ENCODE measurements at places on chromosomes 2 and 18.
A peak's percentile ranks its signal among the peaks of the same experiment; 100 is the strongest.

GRCh38 chr18:79000997-79001396, 21.4 kb downstream of the SALL3 start:
- no peak for DNase-seq

DNA sequence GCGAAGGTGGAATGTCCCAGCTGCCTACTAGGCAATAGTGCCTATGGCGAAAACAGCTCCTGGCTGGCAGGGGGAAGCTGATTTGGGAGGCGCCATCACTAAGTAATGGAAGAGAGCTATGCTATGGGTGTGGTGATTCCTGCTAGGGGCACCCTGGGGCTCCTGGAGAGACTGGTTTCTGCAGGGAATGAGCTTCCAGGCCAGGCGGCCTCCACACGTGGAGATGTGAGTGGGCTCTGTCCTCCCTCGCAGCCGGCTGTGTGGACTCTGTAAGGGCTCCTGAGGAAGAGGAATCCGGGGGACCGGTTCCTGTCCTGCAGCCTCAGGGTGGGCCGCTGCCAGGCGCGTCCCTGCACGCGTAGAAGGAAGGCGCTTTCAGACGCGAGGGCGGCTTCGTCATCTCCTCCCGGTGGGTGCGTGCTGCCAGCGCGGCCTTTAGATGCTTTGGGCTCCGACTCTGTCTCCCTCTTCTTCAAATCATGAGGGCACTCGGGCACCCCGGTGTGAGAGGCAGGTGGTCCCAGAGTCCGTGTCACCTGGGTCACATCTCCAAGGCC, 55.5 kb upstream of the ANKRD62 start:
- no peak for DNase-seq

GRCh38 chr18:62281684-62282083, 43.4 kb upstream of the TNFRSF11A start:
- no peak for DNase-seq

DNA sequence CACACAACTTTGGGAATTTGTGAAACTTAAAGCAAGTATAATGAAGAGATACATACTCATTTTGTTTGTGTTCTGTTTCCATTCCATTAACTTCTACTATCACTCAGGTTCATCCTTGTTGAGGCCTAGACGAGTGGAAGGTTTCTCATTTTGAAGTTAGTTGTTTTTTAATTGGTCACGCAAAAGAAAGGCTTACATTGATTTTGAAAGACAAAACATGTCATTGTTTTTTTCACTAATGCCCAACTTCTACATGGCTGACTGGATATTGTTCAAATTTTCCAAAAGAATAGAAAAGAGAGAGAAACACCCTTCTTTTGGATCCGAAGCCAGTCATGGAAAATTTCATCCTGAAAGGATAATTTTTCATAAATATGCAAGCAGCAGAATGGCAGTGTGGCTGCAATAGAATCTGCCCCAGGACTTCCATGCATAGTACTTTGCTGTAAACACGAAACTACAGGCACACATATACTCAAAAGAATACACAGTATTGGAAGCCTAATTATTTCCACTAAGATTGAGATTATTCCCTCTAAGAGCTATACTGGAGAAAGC, 27.4 kb downstream of the PRKCE start:
- no peak for DNase-seq

DNA sequence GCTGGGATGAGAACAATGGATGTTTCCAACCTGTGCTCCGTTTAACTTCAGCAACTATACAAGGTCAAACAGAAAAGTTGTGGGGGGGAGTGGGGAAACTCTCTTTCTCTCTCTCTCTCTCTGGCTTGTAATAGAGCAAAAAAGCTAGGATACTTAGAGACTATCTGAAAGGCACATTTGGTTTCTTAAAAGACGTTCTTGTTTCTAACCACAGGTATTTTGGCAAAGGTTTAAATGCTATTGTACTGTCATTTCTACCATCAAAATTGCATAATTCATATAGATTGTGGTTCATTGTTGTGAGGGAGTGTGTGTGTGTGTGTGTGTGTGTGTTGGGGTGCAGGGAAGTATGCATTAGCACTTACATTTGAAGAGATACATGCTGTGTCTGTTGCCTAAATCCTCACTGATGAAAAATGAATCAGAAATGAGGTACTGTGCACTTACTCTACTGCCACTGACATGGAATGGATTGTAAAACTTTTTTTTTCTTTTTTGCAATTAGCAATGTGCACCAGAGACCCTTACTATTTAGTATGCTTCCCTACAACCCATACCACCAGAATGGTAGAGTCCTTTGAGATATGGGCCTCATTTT, 841.0 kb upstream of the PIK3C3 start:
- no peak for DNase-seq

DNA sequence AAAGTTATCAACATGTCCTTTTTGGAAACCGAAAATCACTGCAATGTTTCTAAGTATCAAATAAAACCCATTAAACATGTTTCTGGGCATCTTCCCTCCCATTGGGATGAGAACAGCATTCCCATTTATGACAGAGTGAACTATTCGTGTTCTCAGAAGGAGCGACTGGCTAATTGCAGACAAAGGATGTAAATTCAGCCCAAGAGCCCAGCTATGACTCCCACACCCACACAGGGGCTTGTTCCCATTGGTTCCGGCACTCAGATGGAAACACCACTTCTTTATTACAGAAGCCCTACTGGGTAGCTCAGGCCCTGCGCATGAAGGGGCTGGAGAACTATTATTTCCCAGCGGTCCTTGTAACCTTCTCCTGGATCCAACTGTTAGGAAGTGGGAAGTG, 16.6 kb upstream of the NPAS2 start:
- no peak for DNase-seq

DNA sequence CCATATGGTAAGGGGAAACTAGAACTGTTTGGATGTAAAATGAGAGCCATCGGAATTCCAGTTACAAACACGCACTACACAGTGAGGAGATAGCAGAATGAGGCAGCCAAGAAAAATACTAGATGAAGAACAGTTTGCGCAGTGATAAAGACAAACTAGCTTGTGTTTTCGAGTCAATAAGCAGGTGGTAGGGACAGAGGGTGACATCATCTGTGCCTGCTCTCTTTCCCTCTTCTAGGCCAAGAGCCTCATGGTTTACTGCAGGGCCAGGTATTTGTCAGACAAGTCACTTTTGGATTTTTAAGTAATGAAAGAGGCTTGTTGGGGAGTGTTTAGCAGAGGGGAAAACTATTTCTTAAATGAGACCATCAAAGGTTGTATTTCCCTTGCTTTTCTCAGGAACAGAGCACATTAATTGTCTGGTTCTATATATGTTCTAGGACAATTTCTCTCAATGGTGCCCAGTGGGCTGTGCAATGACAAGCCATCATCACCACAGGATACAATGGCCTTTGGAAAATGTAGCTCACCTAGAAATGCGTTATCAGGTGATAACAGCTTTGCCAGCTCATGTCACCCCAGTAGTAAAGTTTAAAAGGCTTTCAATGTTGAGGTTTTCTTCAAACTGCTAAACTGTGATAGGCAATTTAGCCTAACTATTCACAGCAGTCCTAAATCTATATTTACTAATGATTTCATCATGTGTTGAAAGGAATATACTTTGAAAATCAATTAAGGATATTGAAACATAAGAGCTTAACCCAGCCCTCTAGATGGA, 1210.3 kb upstream of the ZEB2 start:
- DNase-seq = peak; percentile 2
